ENCODE measurements at places on chromosomes 5 and 9. TPM values are rescaled to one million over a fixed set of nuclear protein-coding genes. Genes with fewer than 3 reads are reported as not detected.

GRCh38 chr5:94618029-94618492 is 343 bp downstream of the KIAA0825 start:
- DNase-seq = no peak

GRCh38 chr5:130234816-130235215 is 330.6 kb downstream of the CHSY3 start:
- DNase-seq = no peak

DNA sequence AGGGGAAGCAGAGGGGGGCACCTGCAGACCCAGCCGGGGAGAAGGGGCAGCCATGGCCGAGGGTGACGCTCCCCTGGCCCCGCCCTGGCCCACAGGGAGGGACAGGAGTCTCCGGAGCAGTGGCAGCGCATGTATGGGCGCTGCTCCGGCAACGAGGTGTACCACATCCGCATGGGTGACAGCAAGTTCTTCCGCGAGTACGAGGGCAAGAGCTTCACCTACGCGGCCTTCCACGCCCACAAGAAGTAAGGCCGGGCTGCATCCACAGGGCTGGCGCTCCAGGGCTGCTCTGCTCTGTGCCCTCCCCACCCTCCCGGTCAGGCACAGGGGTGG is 68.2 kb downstream of the KCNT1 start:
- no peak for DNase-seq

- no peak for DNase-seq
Observed at GRCh38 chr5:24804221-24804681, 159.5 kb upstream of the CDH10 start.

DNA sequence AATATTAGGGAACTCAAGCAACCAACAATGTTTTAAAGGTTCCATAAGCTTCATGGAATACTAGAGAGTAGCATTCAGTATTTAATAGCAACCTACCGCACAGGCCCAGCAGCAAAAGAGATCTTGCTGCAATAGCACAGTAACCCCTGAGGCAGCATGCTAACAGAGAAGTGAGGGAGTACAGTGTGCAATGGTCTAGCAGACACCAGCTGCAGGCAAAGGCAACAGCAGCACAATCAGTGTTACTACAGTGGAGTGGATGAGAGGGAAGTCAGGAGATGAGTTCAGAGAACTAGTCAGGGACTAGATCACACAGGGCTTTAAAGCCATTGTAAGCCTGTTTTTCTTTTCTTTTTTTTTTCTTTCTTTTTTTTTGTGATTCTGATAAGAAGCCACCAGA is 2.8 kb downstream of the TICAM2 start:
- no peak for DNase-seq

GRCh38 chr5:12246036-12246435 is 341.8 kb upstream of the CTNND2 start:
- no peak for DNase-seq

DNA sequence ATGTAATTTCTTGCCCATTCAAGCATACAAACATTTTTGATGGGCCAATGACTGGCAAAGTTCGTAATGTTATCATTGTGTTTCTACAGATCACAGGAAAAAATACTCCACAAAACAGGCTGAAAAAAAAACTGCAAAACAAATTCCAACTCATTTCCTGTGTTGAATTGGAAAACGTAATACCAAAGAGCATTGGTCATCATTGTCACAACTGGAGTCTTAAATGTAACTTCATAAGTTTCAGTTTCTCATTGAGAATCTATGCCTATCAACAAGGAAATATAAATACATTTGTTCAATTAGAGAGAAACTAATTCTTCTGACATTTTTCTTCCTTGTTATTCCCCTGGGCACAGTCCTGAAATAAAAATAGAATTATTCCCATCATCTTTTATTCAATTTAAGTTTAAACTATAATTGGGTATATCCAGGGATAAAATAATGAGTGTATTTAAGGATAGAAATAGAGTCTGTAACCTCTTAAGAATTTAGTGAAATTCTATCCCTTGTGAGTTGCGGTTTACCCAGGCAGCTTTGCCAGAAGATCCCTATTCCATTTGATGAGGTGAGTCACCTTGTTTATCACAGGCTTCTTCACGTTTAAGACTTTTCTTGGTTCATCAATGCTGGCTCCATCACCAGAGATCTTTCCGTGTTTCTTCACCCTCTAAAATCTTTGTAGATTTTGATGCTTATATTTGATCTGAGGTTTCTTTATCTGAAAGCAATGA is 112.7 kb upstream of the ITGA1 start:
- DNase-seq = no peak

GRCh38 chr5:148760945-148761638 is 65.3 kb upstream of the ADRB2 start:
- DNase-seq = peak; percentile 9

DNA sequence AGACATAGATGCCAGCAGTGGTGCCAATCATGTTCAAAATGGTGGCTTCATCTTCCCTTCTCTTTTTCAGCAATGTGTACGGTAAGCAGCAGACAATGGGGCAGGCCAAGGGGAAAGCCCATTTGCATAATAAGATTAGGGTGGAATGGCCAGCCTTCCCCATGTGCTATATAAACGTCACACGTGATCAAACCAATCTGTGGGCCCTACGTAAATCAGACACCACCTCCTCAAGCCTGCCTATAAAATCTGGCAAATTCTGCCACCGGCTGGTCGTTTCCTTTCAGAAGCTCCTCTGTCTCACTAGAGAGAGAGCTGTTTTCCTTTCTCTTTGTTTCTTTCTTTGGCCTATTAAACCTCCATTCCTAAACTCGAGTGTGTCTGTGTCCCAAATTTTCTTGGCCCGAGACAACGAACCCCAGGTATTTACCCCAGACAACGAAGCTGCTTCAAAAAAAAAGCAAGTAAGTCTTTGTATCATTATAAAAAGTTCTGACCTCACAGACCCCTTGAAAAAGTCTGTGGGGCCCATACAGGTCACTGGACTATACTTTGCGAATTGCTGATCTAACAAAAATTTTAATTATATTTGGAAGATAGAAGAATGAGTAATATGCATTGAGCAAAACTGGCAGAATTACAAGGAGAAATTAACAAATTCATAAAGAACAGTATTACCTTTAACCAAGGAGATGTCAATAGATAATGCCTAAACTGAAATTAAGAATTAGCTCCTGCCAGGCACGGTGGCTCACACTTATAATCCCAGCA is 15.2 kb downstream of the ZBTB5 start:
- no peak for DNase-seq

GRCh38 chr5:166618526-166618925 is 1672.9 kb upstream of the WWC1 start:
- DNase-seq = no peak

- DNase-seq = no peak
Observed at GRCh38 chr5:170769898-170770416, 13.6 kb upstream of the GABRP start.

DNA sequence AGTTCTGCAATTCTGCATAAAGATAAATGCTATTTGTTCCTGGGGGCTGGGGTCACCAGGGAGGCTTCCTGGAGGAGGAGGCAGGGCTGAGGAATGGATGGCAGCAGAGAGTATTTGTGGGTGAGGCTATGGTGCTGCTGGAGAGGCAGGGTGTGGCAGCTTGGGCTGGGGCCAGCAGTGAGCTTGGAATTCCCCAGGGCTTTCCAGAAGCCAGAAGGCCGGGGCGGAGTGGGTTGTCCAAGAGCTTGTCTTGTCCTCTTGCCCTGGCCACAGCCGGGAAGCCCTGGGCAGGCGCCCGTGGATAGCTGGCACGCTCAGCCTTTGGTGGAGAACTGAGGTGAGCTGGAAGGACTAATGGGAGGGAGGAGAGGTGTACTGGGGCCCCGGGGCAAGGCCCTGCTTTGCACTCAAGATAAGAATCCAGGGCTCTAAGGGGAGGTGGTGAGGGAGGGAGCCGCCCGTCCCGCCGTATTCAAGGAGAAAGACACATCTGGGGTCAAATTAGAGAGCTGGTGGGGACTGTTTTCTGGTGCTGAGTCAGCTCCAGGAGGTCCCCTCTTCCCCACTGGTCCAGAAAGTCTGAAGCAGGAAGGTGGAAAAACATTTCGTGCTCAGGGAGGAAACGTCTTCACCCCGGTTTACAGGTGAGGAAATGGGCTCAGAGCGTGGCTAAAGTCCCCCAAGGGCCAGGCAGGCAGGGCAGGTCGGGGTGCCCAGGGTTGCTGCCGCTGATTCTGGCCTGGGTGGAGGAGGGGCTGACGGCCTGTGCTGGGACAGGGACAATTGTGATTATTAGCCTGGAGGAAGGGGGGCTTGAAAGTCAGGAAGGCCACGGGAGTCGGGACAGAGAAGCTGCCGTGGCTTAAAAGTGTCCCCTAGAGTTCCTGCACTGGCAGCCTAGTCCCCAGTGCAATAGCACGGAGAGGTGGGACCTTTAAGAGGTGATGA is 26.9 kb upstream of the CNOT6 start:
- no peak for DNase-seq

DNA sequence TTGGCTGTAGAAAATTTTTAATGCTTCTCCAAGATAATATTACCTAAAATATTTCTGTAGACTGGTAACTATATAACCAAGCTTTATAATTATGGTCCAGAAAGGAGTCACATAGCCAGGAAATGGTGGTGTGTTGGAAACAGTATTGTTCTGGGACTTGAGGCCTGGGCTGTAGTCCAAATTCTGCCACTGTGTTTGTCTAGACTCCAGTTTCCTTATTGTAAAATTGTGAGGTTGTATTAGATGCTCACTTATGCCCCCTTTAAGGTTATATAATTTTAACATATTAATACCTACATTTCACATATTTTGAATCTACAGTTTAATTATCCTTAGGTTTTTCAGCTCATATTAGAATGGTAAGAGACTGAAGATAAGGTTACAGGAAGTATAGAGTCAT is 42.4 kb downstream of the STX17 start:
- no peak for DNase-seq

GRCh38 chr5:145834917-145835847 is at the start of gene PRELID2:
Gene PRELID2 (minus strand): TSS chr5:145835342. CDS start chr5:145835251, 91 bp downstream.
- peak; percentile 56 for DNase-seq

GRCh38 chr9:34463098-34463900 is 4.7 kb downstream of the DNAI1 start:
- peak; percentile 50 for DNase-seq

DNA sequence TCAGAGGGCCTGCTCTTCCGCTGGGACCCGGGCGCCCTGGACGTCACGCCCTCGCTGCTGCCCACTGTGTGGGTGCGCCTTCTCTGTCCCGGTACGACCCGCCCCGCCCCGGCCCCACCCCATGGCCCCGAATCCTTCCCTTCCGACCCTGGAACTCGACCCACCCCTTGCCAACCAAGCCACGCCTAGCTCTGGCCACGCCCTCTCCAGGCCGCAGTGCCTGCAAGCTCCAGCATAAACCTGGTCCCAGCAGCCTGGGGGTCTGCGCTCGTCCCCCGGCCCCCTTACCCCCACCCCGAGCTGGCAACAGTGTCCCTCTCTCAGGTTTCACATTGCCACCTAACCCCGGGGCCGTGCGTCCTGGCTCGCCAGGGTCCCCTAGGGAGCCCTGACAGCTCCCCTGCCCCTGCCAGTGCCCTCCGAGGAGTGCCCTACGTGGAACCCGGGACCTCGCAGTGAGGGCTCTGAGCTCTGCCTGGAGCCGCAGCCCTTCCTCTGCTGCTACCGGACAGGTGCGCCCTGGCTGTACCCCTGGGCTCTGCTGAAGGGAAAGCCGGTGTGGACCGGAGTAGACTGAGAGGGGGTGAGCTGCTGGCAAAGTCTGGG is 3.4 kb downstream of the ADGRD2 start:
- peak; percentile 13 for DNase-seq

DNA sequence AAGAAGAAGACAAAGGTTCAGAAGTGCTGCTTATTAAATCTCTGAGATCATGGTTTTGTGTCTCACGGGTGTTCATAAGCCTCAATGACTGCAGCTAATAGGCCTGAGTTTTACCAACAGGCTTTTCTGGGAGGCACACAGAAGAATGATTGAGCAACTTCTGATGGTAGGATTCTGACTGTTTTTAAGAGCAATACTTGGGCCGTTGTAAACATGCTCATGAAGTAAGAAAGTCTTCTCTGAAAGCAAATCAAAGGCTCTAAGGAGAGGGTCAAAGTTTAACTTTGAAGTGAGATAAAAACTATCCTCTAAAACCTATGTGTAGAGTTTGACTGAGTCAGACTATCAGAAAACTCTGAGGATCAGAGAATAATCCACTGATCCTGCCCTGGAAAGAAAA is 390.9 kb upstream of the DAB2 start:
- DNase-seq = no peak

GRCh38 chr9:37953775-37954437 is 50.0 kb upstream of the SLC25A51 start:
- peak; percentile 30 for DNase-seq

Gene MPDZ
- total RNA-seq = not detected

Gene CRHBP
- total RNA-seq = not detected

Gene INSL6
- total RNA-seq = not detected

Gene SPATA31A1
- total RNA-seq = not detected

Gene PALM2AKAP2
- not detected for total RNA-seq

Gene PCDHGA9
- total RNA-seq = not detected

Gene CFAP77
- not detected for total RNA-seq

Gene CDC20B
- not detected for total RNA-seq

Gene FAM200C
- 0.68 TPM for total RNA-seq

Gene NR2F1-AS1
- not detected for total RNA-seq

Gene SLC36A2
- not detected for total RNA-seq

Gene COL15A1
- total RNA-seq = 0.06 TPM

Gene NPDC1
- total RNA-seq = 13.2 TPM

Gene LCN15
- not detected for total RNA-seq

Gene PCDHGA5
- 0.06 TPM for total RNA-seq

Gene SPINK7
- not detected for total RNA-seq

Gene GMCL2
- total RNA-seq = not detected

Data from activated naive CD8-positive, alpha-beta T cell treated with anti-CD3 and anti-CD28 coated beads for 36 hours (primary cell).